ENCODE measurements at places on chromosomes 13 and 19.

- no peak for DNase-seq
These were observed 175.7 kb upstream of the UBL3 start for GRCh38 chr13:30026093-30026492.

- DNase-seq, result peak; percentile 26
These were observed 9.6 kb upstream of the GARRE1 start for GRCh38 chr19:34244611-34245299.

DNA sequence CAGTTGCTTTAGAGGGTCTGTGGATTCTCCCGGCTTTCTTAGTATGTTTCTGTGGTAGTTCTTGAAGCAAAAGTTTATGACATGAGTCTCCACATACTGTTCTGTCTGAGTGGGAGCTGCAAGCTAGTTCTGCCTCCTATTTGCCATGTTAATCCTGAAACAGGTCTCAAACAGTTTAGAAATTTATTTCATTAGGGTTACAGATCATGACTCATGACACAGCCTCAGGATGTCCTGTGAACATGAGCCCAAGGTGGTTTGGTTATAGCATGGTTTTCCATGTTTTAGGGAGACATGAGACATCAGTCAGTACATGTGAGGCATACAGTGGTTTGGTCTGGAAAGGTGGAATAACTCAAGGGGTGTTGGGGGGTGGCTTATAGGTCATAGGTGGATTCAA lies 77.5 kb downstream of the FNDC3A start:
- no peak for DNase-seq

GRCh38 chr13:110518571-110518970 lies 43.0 kb downstream of the RAB20 start:
- DNase-seq, result no peak

DNA sequence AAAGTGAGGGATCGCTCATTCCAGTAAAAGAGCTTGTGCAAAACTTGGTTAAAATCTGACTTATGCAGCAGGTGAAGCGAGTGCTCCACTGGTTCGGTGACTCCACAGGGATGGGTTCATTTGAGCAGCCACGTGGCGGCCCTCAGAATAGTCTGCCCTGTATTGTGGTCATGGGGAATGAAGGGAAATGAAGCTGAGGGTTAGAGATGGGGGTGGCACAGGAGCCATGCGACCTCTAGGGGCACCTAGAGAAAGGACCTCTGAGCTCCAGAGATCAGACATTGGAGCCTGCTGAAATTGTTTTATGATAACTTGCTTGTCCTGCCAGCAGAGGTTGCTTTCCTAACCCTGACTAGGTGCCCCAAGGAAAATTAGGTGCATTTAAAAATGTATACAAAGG lies 26.6 kb downstream of the CBY2 start:
- DNase-seq, result no peak

GRCh38 chr13:47039106-47039505 lies 142.3 kb upstream of the HTR2A start:
- no peak for DNase-seq

DNA sequence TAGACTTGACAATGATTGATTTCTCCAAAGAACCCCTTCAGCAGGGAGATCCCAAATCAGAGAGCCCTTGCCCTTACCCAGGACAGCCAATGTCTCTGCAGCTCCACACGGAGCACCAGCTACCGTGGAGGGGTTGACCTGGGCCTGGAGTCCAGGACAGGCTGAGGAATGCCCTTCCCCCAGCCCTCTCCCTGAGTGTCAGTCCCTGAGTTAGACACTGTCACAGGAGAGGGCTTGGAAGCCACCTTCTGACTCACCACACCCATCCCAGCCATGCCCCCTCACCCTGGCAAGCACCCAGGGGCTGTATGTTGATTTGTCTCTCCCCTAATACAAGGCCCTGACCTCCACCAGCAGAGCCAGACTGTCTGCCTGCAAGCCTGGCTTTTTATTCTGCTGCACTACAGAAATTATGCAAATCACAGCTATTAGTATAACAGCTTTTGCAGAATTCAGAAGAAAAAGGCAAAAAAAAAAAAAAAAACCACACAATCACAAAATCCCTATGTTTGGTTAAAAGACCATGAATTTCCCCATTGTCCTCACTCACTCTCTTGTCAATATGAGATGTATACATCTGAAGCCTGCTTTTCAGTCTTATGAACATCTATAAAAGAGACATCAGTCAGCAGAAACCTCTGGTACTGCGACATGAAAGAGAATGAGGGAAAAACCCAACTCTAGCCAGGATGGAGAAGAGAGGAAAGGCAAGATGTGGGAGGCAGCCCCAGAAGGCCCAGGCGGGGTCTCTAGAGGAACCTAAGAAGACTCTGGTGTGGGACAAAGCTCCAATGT lies 240.7 kb downstream of the UQCRFS1 start:
- no peak for DNase-seq

GRCh38 chr13:42968906-42969305 lies 23.1 kb downstream of the EPSTI1 start:
- DNase-seq, result peak; percentile 75

GRCh38 chr19:14375582-14376291 lies 5.5 kb upstream of the ADGRE5 start:
- no peak for DNase-seq

DNA sequence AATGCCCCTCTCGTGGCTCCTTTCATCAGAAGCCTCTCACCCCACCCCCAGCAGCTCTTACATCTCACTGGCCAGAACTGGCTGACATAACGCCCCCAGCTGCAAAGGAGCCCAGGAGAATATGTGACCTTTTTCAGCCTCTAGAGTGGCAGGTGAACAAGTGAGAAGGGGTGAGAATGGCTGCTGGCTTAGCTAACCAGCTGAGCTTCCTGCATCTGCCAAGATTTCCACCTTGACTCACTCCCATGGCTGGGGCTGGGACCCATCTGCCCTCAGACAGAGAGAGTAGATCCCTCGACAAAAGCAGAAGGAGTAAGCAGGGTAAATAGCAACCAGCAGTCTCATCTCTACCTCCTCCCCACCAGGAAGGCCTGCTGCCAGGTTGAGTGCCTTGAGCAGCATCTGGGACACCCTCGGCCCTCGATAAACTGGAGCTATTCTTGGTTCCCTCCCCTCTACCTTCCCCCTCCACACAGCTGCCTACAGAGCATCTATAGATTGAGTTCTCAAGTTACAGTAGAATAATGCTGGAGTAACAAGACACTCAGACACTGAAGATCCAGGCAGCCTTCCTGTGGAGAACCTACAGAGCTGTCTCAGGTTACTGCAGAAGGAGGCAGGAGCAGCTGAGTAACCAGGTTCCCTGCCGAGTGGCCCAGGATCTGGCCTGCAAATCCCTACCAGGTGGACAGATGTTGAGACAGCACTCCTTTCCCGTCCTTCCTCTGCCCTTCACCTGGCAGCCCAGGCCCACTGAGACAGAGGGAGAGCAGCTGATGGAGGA lies 15.5 kb downstream of the KASH5 start:
- DNase-seq, result peak; percentile 59

GRCh38 chr19:7680606-7681339 lies at the start of gene TRAPPC5:
TRAPPC5 (plus strand) TSS chr19:7680833; CDS start chr19:7682254, 1,421 bp downstream.
- DNase-seq, result peak; percentile 62

- DNase-seq, result no peak
These were observed 1287.7 kb downstream of the SLITRK5 start for GRCh38 chr13:88958821-88959220.

DNA sequence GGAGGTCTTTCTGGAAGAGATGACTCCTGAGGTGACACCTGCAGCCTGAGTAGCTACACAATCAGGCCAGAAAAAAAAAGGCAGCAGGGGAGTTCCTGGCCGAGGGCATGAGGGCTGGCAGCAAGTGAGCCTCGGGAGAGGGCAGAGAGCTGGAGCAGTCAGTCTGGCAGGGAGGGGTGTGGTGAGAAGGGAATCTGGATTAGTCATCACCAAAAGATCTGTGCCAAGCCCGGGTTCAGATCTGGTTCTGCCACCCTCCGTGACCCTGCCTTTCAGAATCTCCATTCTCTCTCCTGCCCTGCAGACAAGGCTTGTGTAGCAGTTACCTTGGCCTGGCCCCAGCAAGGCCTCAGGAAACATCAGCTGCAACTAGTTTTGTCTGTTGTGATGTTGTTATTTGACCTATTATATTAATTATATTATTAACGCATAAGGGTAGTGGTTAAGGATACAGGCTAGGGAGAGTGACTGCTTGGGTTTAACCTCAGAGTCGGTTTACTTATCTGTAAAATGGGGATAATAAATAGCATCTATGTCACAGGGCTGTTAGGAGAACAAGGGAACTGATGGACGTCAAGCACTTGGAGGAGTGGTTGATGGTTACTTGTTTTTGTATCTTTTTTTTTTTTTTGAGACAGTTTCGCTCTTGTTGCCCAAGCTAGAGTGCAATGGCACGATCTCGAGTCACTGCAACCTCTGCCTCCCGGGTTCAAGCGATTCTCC lies 2.7 kb upstream of the CAPNS1 start:
- DNase-seq, result peak; percentile 58

DNA sequence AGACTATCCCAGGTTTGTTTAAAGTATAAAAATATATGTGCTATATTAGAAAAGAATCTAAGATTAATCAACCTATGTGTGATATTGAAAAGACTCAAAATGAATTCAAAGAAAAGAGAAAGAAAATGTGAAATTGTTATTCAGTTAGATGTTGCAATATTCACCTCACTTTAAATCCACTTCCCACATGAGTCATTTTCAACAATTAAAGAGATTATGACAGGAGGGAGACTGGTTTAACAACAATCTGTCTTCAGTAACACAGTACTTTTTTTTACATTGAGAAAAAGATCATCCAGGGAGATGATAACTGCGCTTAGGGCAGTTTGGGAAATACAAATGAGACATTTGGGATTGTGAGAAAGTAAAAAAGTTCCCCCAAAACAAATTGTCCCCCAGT lies 1246.2 kb downstream of the SLITRK1 start:
- DNase-seq, result no peak

DNA sequence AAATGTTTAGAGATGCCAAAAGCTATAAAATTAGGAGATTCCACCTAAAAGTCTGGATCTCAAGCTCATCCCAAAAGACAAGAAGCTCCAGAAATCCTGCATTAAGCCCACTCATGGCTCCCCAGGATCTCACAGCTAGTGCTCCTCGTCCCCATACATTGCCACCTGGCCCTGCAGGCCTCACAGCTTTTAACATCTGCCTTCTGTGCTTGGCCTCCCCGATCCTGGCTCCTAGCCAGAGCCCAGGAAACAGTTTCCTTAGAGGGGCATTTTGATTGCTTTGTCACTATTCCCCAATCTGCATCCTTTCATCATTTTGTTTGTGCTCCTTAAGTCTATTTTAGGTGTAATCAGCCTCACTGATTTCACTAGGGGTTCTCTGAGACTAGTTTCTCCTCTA lies 14.5 kb upstream of the DCT start:
- peak; percentile 4 for DNase-seq

- DNase-seq, result no peak
These were observed 301.9 kb downstream of the SPRY2 start for GRCh38 chr13:80039000-80039399.

GRCh38 chr13:75902166-75903104 lies 266.3 kb downstream of the LMO7 start:
- peak; percentile 43 for DNase-seq

DNA sequence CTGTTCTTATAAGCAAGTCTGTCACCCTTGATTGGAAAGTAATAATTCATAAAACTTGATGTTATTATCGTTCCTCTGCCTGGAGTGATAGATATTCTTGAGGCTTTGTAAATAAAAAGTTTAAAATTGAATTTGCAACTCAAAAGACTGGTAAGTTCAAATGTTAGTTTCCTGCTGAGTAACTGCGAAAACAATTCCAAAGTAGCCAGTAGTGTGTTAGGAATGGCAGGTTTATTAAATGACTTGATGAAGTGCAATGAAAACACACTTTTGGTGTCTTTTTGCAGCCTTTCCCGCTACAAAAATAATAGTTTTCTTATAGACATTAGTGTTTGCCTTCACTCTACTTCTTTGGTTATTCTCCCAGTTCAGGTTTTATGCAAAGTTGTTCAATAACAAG lies 299.3 kb downstream of the DLEU7 start:
- DNase-seq, result no peak

- DNase-seq, result no peak
These were observed 183.7 kb upstream of the SPRY2 start for GRCh38 chr13:80524447-80525215.

DNA sequence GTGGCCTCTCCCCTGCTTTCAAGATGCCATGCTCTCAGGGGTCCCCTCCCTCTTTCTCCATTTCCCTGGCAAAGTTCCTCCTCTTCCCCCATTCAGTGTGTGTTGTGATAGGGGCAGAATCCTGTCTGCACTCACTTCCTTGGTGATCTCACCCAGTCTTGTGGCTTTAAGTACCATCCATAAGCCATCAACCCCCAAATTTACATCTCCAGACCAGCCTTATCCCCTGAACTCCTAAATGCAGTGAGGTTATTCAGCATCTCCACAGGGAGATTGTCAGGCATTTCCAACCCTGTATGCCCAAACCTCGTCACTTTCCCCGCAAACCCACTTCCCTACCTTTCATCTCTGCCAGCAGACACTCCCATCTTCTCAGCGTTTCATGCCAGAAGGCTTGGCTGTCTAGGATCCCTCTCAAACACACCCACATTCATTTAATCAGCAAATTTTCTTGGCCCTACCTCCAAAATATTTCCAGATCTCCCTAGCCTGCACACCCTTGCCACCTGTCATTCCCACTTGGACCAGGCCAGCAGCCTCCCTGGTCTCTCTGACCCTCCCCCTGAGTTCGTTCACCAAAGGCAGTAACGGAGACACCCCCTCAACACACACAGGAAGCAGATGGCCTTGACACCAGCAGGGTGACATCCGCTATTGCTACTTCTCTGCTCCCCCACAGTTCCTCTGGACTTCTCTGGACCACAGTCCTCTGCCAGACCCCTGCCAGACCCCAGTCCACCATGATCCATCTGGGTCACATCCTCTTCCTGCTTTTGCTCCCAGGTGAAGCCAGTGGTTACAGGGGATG lies at the start of gene HCST:
Gene HCST, plus strand, starts transcription at position 676 of the 808 bp plus-strand sequence. Its CDS starts 65 bp downstream, at position 741.
- no peak for DNase-seq

DNA sequence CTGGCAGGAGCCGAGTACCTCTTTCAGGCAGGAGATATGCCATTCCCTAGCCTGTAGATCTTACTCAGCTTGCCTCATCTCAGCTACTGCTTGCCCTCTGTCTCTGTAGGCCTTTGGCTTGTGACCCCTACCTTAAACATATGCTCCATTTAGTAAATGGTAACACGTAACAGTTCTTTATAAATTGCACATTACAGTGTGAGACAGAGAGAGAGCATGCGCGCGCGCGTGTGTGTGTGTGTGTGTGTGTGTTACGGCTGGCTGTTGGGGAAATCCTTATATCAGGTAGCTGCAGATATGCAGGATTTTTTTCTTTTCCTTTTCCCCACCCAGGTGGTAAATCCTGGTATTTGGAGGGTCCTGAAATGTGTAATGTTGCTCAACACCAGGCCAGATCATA lies 4.2 kb downstream of the SPINT2 start:
- DNase-seq, result no peak

GRCh38 chr13:25840261-25840660 lies 211.6 kb downstream of the SHISA2 start:
- no peak for DNase-seq

GRCh38 chr19:50728084-50728737 lies 5.0 kb downstream of the CLEC11A start:
- DNase-seq, result no peak

DNA sequence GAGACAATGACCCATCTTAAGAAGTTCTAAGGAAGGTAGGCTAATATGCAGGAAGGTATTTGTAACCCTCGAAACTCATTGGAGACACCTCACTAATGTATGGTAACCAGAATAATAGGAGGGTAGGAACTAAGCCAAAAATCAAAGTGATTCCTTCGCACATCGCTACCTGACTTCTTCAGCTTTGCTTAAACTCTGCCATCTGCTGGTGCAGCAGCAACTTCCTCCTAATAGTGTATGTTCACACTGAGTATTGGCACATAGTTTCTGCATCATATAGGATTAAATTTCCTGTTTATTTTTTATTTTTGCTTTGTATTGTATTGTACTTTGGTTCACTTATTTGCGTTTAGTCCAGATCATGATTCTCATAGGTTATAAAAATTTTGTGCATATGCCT lies 676.2 kb downstream of the GPC5 start:
- no peak for DNase-seq

- DNase-seq, result no peak
These were observed 5.6 kb downstream of the UBAC2 start for GRCh38 chr13:99206226-99206625.
